GOT3 (cell line): ENCODE measurements at places on chromosomes 13 and 19.

DNA sequence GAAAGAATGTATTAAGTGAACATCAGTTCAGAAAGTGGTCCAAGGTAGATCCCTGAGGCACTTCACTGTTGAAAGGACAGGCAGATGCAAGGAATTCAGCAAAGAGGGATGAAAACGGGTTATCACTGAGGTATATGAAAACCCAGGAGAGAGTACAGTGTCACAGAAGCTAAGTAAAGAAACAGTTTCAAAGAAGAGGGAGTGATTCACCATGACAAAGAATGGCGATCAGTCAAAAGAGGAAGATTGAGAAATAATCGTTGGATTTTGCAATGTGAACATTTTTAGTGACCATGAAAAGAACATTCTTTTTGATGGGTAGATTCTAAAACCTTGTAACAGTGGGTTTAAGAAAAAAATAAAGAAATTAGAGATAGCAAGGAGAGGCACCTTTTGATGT, 99.3 kb downstream of the EPSTI1 start:
- DNase-seq, result no peak

DNA sequence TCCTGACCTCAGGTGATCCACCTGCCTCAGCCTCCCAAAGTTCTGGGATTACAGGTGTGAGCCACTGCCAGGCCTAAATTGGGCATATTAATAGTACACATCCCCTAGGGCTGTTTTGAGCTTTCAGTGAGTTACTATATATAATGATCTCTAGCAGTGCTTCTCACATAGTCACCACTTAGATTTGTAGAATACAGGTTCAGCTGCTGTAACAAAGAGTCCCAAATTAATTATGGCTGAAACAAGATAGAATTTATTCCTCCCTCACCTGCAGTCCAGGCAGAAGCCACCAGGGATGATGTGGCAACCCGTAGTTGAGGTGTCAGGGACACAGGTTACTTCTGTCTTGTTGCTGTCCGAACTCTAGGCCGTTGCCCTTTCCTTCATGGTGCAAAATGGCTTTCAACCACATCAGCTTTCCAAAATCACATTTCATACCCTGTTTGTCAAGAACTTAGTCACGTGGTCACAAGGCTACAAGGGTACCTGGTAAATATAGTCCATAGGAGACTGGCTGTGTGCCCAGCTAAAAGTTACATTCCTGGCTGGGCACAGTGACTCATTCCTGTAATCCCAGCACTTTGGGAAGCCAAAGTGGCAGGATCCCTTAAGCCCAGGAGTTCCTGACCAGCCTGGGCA, 2.9 kb downstream of the PROSER3 start:
- no peak for DNase-seq

- no peak for DNase-seq
Observed at GRCh38 chr13:47216176-47216822, 319.4 kb upstream of the HTR2A start.

- DNase-seq, result no peak
Observed at GRCh38 chr19:32475141-32476031, 69.8 kb downstream of the DPY19L3 start.

- DNase-seq, result no peak
Observed at GRCh38 chr19:30857966-30858490, 485.8 kb downstream of the ZNF536 start.

DNA sequence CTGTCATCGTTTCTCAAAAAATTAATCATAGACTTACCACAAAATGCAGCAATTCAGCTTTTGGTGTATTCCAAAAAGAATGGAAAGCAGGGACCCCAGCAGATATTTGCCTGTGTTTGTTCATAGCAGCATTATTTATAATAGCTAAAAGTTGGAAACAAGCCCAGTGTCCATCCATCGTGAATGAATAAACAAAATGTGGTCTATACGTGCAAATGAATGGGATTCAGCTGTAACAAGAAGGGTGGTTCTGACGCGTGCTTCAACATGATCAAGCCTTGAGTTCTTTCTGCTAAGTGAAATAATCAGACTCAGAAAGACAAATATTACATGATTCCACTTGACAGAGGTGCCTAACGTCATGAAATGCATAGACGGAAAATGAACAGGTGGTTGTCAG, 36.4 kb downstream of the PSG11 start:
- DNase-seq, result no peak

DNA sequence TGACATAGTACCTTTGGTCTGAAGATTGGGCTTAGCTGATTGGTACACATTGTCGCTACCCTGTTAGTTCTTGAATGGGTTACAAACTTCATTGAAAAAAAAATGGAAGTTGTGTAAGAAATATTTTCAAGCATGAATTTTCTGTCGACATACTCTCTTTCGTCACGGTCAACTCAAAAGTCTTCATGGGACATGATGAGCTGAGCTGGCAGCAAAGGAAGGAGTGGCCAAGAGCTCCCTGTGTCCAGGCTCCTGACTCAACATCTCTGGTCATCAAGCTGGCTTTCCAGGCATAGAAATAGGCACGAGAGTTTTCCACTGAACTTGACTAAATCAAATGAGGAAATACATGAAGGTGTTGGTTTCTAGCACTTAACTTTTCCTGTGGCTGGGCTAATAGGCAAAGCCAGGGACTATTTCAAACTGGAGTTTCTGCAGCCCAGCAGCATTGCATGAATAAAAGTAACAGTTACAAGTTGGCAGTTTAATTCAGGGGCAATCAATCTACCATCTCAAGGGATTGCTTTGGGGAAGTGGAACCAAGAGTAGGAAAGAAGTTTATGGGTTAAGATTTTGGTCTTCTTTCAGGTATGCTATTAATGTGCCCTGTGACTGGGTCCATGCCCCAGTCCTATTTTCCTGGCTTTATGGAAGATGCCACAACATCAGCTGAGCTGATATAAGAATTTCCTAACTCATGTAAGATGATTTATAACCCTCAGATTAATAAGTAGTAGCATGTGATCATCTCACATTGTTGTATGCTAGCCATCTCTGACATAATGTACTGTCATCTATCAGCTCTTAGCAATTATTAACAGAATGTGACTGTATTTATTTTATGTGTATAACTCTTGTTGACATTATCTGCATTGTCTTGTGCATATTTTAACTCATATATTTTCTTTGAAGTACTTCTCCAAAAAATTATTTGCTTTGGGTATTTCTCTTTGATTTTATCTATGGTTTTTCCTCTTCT, 385.8 kb downstream of the DLEU7 start:
- DNase-seq, result no peak

GRCh38 chr19:41940731-41941409, 12.6 kb upstream of the ERFL start:
- no peak for DNase-seq

GRCh38 chr13:41193919-41194824, at the start of gene KBTBD7:
TSS of gene KBTBD7 (minus strand) at chr13:41194569. CDS start at chr13:41194257, 312 bp downstream.
- DNase-seq, result peak; percentile 90

- no peak for DNase-seq
Observed at GRCh38 chr13:37613236-37613635, 14.7 kb upstream of the POSTN start.

DNA sequence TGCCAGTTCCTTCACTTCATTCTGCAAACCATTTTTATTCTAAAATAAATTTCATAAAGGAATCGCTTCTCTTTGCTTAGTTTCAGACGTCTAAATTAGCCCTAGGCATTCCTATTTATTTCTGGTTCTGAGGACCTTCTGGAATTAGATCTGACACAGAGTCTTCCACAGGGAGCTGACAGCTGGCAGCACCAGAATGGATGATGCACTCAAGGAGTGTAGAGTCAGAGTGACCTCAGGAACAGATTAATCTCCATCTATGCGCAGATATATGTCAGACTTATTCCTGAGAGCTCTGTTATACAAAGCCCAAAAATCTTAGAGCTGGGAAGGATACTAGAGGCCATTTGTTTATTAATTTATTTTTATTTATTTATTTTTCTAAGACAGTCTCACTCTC, 450.8 kb downstream of the HS6ST3 start:
- DNase-seq, result no peak

DNA sequence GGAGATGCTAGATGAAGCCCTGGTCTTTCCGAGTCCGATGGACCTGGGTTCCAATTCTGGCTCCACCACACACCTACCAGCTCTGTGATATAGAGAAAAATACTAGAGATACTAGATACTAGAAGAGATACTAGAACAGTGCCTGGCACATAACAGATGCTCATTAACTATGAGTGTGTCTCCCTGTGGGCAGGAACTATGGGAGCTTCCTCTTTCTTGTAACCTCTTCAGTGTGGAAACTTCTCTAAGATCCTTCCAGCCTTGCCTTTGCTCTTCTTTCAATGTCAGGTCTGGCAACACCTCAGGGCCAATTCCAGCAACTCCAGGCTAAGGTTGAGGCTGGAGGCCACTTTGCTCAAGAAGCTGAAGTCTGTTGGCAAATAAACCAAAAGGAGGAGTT, 143.9 kb downstream of the KATNAL1 start:
- DNase-seq, result no peak

GRCh38 chr19:19205416-19206410, 2.5 kb upstream of the NR2C2AP start:
- no peak for DNase-seq

GRCh38 chr13:77316430-77316829, 10.5 kb downstream of the MYCBP2 start:
- no peak for DNase-seq

- DNase-seq, result no peak
Observed at GRCh38 chr19:38239816-38240215, 15.8 kb upstream of the DPF1 start.

GRCh38 chr19:53109527-53109926, 6.3 kb upstream of the ZNF160 start:
- no peak for DNase-seq
